NCI-H1105 (cell line): ENCODE measurements at places on chromosomes 7 and 10.

DNA sequence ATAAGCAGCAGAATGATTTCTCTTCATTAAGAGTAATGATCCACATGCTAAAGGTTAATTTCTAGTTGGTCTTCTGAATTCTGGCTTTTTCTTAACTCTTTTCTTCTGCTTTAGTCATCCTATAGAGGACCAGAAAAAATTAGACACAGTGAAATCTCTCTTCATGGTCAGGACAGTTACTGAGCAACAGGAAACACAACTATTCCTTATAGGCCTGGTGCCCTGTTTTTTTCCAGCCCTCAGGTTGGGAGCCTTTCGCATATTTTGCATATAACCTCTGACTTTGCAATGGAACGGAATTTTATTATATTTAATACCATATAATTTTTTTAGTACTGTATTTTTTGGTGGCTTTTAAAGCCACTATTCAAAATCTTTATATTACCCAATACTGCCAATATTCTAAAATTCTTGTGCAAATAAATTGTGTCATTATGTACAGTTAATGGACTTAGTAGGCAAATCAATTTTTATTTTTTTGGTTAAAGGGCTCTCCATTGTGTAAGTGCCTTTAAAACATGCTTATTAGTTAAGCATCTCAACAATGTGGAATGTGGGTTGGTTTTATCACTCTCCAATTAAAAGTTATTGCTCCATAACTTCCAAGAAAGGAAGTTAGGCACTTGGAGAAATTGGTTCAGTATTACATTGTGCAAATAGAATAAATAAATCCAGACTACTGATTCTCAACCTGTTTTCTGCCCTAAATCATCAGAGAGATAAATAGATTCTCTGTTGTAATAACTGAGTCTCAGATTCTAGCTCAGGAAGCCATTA lies 22.5 kb downstream of the ARL4A start:
- no peak for DNase-seq

DNA sequence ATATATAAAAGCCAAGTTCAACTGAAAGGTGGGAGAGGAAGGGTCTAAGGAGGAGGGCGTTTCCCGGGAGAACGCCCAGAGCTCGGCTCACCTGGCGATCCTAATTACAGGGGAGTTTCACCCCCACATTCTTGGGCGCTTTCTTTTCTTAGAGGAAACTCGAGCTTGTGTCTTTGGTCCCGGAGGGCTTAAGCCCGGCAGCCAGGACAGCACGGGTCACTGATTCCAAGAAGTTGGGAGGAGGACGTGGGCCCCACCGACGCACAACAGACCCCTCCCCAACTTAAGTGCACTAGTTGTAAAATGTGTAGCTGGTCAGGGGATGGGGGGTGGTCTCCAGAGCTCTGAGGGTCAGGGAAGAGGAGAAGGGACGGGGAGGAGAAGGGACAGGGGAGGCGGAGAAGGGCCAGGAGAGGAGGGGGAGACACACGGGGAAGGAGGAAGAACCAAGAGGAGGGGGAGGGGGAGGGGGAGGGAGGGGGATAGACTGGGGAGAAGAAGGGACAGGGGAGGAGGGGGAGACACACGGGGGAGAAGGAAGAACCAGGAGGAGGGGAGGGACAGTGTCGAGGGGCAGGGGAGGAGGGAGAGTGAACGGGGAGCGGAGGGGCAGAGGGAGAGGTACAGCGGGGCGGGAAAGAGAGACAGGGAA lies 874 bp downstream of the BAIAP2L1 start:
- no peak for DNase-seq

GRCh38 chr7:96344236-96344635 lies 22.3 kb upstream of the SLC25A13 start:
- no peak for DNase-seq

GRCh38 chr10:63591600-63592379 lies 70.6 kb downstream of the REEP3 start:
- DNase-seq = no peak

DNA sequence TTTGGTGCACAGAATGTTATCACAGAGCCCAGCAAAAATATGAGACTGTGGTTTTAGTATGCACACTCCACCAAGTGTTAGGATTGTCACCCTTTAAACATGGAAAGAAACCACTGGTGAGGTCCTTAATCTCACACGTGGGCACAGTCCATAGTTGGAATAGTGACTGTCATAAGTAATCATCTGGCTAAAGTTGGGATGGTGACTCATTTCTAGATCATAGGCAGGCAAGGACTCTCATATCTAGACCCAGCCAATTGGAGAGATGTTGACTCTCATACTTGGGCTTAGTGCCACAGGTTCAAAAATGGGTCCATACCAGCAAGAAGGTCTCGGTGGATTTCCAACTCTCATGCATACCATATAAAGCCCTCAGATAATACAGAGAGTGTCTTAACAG lies 39.6 kb upstream of the ZNF680 start:
- no peak for DNase-seq

GRCh38 chr7:91847231-91847630 lies 33.3 kb downstream of the MTERF1 start:
- no peak for DNase-seq

- no peak for DNase-seq
Measured at GRCh38 chr10:71726580-71727104, 7.1 kb upstream of the C10orf105 start.

GRCh38 chr10:110802551-110803238 lies 69.0 kb upstream of the PDCD4 start:
- peak; percentile 60 for DNase-seq

GRCh38 chr7:138834583-138834982 lies 36.6 kb upstream of the ATP6V0A4 start:
- DNase-seq = no peak

GRCh38 chr7:135247746-135248471 lies 14.3 kb downstream of the STRA8 start:
- no peak for DNase-seq

- no peak for DNase-seq
Measured at GRCh38 chr10:129761197-129761972, 202.7 kb downstream of the EBF3 start.

DNA sequence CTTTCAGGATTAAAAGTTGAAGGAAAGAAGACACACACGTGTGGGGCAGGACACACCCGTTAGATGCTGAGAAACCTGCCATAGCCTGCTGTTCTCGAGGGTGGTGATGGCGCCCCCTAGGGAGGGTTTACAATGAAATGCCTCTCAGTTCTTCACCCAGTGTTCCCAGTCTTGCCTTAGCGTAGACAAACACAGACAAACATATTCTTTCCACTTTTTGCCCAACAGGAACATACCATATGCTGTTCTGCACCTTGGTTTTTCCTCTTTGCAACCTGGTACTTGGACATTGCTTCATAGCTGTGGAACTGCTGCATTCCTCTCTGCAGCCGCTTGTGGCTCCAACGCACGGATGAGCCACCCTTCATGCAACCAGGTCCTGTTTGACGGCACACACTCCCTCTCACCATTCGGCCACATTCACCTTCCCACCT lies 23.3 kb upstream of the HSPA12A start:
- no peak for DNase-seq

GRCh38 chr10:132711613-132712121 lies 74.3 kb downstream of the NKX6-2 start:
- DNase-seq = no peak

DNA sequence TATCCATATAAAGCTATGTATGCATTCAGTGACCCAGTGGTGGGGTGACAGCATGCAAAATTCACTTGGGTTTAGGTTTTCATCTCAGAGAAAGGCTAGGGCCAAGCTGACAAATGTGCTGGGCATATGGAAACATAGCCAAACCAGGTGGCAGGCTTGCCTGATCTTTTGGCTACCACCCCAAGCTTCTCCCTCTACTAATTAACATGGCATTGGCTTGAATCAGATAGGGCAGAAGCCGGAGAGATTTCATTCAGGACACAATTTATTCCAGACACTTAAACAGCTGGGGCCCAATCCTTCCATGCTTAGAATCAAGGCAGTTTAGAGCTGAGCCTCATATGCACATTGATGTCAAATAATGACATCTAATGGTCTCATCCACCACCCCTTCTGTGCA lies 95.5 kb upstream of the AGK start:
- no peak for DNase-seq

GRCh38 chr7:127809261-127809702 lies 157.3 kb downstream of the SND1 start:
- no peak for DNase-seq

DNA sequence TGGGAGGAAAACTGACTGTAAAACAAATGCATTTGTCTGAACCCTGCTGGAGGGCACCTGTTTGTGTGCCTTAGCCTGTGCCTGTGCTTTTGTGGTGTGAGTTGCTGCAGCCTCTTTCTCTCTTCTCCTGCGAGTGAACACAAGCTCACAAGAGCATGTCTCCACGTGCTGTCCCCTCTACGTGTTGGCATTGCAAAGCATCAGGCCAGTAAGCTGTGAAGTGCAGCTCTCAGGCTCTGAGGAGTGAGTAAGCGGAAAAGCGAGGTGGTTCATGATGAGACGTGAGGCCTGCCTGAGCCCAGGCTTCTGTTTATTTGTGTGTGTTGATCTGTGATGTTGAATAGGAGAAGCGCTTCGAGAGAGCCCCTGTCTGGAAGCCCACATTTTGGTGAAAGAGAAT lies 85.6 kb upstream of the PDCD4 start:
- DNase-seq = no peak

GRCh38 chr10:813286-813685 lies 118.2 kb downstream of the LARP4B start:
- no peak for DNase-seq

- DNase-seq = no peak
Measured at GRCh38 chr7:140656548-140657515, 15.9 kb upstream of the ADCK2 start.

DNA sequence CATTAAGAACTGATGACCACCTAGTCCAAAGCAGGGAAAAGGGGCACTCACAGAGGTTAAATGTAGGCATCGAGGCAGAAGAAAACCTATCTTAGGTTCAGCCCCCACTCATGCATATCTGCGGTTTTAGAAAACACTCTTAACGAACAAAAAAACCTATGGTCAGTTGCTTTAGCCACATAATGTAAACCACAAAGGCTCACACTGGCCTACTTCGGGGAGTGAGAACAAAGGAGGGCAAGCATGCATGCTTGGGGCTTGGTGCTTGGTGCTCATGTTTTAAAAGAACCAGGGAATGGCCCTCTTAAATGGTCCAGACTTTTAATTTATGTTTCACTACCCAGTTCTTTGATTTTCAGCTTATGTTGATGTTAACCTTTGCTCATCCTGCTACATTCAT lies 14.2 kb downstream of the INSYN2A start:
- no peak for DNase-seq

DNA sequence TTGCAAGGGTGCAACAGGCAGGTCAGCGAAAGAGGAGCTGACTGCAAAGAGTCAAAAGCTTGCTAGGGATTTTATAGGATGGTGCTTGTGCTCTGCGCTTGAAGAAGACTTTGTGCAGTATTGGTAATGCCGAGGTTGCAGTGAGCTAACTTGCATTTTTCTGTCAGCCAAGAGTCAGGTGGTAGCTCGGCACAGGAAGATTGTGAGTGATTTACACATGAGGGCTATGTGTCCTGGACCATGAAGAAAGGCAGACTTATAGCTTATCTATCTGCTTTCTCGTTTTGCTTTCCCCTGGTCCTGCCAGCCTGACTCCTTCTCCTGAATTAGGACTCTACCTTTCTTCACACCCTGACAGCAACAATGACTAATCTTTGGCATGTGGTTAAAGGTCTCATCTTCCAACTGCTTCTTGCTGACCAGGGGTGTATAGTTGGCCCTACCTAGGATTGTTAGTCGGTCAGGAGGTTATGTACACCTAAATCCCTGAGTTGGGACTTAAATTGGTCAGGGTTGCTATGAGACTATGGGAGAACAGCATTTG lies 4.1 kb upstream of the SYPL1 start:
- DNase-seq = no peak

- no peak for DNase-seq
Measured at GRCh38 chr7:155725006-155725355, 80.5 kb downstream of the RBM33 start.

DNA sequence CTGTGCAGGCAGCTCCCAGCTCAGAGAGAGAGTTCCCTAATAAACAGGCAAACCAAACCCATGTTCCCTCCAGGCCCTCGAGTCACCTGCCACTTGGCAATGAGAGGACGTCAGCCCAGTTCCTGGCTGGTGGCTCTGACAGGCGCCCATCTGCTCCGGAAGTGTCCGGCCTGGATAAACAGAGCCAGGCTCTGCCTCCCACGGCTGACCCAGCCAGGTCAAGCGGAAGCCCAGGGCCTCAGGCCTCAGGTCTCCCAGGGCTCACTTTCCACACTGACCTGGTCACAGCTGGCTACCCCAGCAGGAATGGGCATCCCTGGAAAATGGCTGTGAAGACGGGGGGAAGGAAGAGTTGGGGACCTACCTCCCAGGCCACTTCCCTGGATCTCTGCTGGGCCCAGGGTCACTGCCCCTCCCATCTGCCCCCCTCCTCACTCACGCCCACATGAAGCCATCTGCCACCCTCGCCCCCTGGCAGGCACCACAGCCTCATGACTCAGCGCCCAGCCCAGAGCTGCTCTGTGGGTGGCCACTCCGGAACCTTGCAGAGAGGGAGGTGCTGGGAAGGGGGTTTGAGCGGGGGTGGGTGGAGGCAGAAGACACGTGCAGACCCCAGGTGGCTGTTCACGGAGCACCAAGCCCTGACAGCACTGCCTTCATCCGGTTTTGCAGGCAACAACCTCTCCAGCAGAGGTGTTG lies 37.4 kb upstream of the DUSP5 start:
- no peak for DNase-seq

DNA sequence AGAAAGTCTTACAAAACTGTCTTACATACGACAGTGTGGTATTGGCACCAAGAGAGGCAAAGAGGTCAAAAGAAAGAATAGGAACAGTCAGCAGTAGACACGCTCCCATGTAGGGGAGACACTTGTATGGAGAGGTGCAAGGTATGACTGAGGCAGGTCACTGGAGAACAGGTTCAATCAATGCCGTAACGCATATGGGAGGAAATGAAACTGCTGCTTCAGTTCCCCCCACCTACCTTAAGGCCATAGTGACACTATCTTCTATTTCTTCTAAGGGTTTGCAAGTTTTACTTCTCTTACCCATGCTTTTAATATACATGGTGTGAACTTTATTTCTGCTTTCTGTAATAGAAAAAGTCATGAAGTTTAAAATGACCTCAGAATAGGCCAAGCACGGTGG lies 5.5 kb upstream of the PITRM1 start:
- no peak for DNase-seq
